Liver (tissue), 10 donors: ENCODE measurements at places on chromosomes 1 and 21.

DNA sequence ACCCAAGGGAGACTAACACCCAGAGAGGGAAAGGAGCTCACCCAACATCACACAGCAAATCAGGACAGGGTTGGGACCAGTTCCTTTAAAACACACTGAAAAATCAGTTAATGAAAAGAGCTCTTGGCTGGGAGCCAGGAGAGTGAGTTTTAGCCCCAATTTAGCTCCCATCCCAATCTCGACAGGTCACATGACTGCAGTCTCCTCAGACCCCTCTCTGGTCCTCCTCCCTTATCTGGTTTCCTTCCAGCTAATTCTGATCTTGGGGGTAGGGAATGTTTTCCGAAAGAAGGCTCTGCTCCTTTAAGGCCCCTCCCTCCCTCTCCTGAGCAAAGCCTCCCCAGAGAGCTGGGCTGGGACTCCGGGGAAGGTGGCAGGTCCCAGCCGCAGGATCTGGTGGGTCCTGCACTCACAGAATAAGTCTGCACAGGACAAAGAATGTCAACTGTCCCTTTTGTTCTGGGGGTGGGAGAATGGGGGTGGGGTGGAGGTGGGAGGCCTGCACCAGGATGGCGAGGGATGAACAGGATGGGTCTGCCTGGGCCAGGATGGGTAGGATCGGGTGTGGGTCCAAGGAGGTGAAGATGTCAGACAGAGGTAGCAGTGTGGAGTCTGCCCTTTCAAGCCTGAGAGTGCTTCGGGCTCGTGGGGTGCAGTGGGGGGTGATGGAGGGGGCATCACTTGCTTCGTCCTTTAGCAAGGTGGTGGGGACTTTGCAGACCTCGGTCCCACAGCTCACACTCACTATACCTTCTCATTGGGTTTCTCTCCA is 57.3 kb upstream of the SSBP3 start:
- DNase-seq: peak; percentile 30

- no peak for DNase-seq
Measured at GRCh38 chr1:58895082-58895481, 111.2 kb upstream of the JUN start.

DNA sequence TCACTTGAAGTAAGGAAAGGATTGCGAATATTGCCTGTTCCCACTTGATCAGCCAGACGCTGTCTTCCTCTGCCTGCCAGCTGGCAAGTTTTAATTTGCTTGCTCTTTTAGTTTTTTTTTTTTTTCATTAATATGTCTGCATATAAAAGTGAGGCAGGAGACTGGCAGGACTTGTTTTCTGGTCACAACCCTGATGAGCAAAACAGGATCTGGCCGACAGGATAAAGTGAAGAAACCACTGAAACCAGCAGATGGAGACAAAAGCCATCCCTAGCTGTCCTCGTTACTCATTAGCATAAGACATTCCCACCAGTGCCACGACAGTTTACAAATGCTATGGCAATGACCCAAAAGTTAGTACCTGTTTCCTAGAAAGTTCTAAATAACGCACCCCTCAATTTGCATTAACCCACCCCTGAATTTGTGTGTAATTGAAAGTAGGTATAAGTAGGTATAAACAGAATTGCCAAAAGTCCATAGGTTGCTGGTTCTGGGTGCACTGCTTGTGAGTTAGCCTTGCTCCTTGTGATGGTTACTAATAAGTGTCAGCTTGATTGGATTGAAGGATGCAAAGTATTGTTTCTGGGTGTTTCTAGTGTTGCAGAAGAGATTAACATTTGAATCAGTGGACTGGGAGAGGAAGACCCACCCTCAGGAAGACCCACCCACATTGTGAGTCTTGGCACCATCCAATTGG is 60.8 kb downstream of the ZNF684 start:
- no peak for DNase-seq

GRCh38 chr1:112713466-112714312 is 1.4 kb downstream of the PPM1J start:
- no peak for DNase-seq

DNA sequence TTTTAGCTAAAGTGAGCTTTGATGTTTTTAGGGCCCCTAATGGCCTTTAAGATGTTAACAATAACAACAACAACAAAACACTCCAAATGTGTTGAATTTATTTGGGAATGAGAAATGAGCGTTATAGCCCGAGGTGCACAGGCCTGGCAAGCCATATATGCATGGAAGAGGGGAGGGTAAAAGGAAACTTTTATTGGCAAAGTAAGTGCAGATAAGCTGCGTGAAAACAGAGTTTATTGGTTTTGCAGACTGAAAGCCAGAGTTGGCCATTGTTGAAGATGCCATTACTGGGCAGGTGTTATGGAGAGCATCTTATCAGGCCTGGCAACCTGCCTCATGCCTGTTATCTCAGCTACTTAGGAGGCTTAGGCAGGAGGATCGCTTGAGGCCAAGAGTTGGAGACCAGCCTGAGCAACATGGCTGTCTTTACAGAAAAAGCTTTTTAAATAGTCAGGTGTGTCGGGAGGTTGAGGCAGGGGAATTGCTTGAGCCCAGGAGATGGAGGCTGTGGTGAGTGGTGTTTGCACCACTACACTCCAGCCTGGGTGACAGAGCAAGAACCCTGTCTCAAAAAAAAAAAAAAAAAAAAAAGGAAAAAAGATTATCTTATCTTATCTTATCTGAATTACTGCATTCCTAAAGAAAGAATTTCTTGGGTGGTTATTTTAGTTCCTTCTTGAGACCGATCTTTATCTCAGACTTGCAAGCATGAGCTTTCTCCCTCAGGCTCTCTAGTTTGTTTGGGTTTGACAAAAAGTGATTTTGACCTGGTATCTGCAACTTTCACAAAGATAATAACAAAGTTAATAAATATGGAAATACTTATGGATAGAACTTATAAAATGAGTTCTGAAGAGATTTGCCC is 1.7 kb downstream of the PATJ start:
- DNase-seq: no peak

DNA sequence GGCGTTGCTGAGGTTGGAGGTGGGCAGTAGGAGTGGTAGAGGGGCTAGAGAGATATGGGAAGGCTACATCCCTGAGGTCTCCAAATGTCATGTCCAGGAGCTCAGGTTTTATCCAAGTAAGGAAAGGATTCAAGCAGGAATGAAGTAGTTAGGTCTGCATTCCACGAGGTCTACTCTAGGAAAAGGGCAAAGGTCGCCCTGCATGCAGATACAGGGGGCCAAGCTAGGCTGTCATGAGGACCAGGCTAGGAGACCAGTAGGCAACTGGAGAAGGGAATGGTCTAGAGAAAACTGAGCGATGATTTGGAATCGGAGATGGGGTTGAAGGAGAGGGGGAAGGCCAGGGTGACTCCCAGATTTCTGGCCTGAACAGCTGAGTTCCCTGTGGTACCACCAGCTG is 48.7 kb downstream of the IRF2BP2 start:
- peak; percentile 23 for DNase-seq

GRCh38 chr21:31115249-31115648 is 77.0 kb upstream of the KRTAP19-8 start:
- DNase-seq: no peak

DNA sequence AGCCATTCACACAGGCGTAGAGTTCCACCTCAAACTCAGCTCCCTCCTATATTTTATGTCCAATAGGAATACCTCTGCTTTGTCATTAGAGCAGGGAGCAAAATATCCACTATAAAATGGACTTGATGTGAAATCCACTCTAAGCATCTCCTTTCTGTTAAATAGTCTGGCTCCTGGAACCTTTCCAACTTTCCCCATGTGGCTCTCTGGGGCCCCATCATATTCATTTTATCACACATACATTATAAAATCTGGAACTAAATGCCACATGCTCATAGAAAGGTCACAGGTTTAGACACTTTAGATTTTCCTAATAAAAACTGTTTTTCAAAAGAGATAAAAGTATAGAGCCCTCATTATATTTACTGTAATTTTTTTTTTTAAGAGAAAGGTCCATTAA is 82.1 kb downstream of the PTPN14 start:
- DNase-seq: no peak

DNA sequence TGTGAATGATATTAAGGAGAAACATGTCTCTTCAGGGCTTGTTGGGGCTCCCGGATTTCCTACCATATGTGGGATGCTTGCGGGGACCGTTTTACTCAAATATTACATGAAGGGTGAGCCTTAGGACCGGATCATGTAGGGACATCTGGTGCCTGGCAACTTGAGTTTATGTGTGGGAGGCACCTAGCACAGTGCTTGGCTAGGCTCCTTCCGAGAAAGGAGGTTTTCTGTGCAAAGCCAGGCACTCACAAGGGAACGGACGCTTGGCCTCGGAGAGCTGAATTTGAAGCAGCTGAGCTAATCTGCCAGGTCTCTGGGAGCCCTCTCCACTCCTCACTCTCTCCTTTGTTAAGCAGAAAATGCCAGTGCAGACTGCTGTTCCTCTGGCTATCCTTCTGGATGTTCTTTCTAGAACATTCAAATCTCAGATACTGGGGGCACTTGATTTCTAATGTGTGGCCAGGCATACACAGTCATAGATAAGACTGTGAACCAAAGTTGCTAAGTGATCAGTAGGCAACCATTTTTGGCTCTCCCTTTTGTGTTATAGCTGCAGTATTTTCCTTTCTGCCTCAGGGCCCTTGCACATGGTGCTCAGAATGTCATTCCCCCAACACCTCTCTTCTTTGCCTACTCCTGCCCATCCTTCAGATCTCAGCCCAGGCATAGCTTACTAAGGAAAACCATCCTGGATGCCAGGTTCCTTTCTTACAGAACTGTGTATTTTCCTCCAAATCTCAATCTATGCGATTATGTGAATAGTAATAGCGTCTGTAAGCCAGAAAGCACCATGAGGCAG is 216.6 kb upstream of the CSF3R start:
- DNase-seq: no peak

- DNase-seq: no peak
Measured at GRCh38 chr21:41008974-41009373, 159.0 kb upstream of the BACE2 start.

DNA sequence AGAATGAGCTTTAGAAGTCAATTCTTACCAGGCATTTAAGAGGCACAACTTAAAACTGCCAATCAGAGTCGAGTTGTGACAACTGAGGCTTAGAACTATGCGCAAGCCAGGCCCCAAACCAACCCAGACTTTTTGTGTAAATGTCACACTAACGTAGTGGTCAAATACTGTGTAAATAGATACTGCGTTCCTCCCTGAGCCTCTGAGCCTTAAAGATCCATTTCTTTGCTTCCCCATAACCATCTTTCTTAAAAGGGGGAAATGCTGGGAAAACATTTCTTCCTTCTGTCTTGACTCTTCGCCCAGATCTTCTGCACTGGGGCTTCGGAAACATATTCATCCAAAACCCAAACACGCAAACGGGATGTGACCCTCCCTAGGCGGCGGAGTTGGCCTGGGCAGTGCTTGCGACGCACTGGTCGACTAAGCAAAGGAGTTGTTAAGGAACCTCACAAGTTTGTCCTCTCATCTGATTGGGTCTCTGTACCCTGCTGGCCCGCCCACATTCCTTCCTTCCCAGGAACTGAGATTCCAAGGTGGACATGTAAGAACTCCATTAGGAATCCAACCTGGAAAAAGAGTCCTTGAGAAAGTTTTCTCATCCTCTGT is 2.6 kb downstream of the ADAMTS5 start:
- no peak for DNase-seq

DNA sequence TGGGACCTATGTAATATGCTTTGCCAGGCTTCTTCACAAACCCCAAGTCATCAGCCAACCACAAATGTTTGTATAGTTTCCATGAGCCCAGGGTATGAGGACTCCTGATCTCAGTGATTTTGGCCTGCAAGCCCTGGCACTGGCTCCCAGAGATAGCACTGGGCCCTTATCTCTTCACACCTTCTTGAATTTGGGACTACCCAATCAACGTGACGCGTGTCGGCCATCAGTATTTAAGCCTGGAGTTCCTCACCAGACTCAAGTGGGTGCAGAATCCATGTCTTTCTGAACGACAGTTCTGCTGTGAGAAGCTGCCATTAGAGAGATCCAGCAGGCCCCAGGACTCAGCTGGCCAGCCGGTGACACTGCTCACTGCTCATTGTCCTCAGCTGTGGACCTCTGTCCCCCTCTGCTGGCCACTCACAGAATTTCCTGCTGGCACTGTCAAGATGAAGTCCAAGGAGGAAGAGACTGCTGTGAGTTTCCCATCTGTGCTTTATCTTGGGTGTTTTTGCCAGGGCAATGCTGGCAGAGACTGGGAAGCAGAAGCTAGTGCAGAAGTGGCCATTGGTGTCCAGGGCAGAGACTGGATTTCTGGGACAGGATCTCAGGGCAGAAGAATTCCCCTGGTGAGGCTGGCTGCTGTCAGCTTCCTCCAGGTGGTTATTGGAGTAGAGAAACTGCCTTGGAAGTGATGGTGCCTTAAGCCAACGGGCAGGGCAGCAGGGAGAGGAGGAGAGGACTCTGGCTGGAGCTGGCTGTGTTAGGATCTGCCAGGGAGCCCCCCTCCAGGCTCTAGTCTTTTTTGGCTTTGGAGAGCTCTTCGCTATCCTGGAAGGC is 28.4 kb downstream of the TMCC2 start:
- DNase-seq: peak; percentile 88

- DNase-seq: no peak
Measured at GRCh38 chr1:54928327-54928726, 41.3 kb upstream of the DHCR24 start.

DNA sequence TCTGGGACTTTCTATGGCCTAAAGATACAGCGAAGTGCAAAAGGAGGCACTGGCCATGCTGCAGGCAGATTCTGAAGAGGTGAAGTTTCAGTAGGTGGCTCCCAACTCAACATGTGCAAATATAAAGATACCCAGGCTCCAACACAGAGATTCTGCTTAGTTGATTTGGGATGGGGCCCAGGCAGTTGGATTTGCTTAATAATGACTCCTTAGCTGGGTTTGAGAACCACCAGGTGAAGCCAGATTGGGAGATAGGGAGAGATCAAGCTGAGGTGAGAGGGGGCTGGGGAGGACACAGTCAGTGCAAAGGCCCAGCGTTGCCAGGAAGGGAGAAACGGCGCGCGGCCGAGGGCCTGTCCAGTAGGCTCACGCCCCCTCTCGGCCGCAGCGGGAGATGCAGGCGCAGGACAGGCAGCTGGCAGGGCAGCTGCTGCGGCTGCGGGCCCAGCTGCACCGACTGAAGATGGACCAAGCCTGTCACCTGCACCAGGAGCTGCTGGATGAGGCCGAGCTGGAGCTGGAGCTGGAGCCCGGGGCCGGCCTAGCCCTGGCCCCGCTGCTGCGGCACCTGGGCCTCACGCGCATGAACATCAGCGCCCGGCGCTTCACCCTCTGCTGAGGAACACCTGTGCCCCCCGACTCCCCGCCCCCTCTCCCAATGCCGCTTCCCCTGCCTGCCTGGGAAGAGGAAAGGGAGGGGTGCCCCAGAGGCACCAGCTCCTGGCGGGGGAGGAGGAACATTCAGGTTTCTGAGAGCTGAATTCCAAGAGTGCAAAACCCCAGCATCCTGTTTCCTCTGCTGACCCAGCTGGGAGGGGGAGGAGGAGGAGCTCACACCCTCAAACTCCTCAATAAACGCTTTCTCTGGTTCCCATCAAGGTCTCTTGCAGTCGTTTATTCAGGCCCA is 1.2 kb downstream of the FAM167B start:
- DNase-seq: peak; percentile 82
